Activated CD8-positive, alpha-beta memory T cell treated with anti-CD3 and anti-CD28 coated beads for 24 hours (primary cell): ENCODE measurements at places on chromosomes 1 and 21.
A peak's percentile ranks its signal among the peaks of the same experiment; 100 is the strongest.

DNA sequence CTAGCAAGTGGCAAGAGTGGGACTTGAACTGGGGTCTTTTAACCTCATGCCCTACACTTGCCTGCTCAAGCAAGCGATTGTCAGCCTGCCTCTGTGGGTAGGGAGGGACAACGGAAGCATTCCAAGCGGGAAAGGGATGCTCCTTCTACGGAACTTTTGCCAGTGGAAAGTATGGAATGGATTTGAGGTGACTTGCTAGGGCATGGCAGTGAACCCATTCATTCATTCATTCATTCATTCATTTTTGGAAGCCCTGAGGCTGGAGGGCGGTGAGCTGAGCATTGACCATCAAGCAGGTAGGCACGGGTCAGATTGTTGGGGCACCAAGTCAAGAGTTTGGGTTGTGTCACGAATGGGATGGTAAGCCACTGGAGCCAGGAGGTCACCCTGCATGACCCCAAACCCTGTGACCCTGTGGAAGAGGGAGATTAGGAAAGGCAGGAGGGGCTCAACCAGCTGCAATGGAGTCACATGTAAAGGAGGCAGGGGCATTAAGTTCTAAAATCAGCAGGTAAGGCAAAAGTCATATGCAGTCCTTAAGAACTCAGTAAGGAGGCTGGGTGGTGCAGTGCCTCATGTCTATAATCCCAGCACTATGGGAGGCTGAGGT, 11.8 kb upstream of the CITED4 start:
- DNase-seq: no peak

DNA sequence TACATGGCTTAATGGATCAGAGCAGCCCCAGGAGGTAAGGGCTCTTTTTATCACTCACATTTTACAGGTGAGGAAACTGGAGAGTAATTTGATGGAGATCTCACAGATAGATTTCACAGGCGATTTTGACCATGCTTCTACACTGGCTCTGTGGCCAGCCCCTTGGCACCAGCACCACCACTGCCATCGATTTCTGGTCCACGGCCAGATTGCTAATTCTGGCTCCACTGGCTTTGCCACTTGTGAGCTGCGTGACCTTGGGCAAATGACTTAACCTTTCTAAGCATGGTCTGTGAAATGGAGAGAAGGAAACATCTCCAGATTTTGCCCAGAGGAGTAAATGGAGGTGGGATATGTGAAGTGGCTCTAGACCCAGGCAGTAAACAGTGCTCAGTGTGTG, 32.6 kb downstream of the KCNC4 start:
- DNase-seq: no peak

DNA sequence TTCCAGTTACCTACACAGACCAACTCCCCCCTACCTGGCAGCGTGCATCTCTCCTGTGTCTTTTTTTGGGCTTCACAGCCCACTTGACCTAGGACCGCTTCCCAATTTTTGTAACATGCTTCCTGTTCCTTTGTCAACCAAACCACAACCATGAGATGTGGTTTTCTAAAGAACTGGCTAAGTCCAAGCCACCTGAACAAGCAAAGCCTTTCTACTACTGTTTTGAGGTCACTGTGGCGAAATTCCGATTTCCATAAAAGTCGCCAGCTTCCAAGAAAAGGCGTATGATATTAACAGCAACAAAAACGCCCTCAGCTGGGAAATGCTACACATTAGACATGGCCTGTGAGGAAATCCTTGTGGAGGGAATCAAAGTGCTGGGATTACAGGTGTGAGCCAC, 12.7 kb upstream of the AK2 start:
- DNase-seq: no peak

GRCh38 chr1:19859876-19860275, 22.3 kb upstream of the OTUD3 start:
- DNase-seq: no peak

GRCh38 chr1:236904892-236905741, 99.1 kb downstream of the MT1HL1 start:
- no peak for DNase-seq

DNA sequence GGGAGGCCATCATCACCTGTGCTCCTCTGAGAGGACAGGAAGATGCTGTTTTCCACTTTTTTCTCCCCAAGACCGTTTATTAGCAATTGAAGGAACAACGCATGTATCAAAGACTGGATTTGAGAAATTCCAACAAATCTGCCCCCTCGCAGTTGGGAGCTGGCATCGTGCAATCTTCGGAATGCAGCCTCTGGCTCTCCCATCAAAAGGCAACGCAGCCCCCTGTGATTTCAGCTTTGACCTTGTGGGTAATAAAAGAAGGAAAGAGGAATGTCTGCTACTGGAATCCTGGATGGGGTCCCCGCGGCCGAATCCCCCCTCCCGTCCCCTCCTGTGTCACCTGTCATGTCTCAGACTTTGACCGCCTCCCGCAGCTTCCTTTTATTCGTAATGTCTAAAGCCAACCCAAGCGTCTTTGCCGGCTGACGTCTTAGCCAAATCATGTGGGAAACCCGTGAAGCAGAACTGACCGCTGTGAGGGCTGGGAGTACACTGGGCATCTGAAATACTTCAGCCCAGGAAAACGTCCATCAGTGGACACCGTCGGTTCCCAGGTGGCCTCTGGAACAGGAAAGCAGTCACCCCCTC, 101.5 kb downstream of the WDR4 start:
- DNase-seq: no peak

GRCh38 chr1:231729544-231729943, 103.0 kb downstream of the DISC1 start:
- no peak for DNase-seq

GRCh38 chr1:9728451-9729295, 77.1 kb downstream of the PIK3CD start:
- DNase-seq: peak; percentile 87

DNA sequence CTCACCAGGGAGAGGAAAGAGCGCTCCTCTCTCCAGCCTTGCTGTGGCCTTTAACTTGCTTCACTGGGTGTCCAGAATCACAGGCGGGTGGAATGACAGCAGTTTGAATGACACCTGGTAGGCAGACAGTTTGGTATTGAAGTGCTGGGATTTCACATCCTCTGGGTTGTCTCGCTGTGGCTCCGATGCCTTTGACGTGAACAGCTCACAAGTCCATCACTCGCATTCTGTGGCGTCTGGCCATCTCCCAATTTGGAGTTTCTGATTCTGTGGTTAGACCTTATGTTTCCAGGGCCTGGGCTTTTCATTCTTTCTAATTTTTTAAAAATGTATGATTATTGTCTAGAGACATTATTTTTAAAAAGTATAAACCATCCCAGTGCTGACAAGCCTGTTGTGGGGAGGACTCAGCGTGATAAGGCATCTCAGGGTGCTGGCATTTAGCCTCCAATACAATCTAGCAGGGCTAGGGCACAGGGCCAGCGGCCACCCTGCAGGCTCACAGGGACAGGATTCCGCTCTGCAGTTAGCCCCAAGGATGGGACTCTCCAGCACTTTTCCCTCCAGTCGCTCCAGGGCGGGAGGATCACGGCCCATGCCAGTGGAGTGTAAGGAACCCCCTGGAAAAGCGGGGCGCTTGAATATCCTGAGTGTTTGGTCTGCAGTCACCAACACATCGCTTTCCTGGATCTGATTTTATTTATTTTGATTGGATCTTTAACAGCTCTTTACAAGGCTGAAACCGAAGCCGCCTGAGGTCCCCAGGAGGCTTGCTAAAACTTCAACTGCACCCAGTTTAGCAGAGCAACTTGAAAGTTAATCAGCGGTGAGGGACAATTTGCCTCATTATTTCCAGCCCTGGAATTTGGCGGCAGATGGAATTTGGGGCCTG, 178.3 kb downstream of the TRABD2B start:
- DNase-seq: no peak

GRCh38 chr1:19514391-19514831, 29.1 kb upstream of the CAPZB start:
- DNase-seq: no peak

DNA sequence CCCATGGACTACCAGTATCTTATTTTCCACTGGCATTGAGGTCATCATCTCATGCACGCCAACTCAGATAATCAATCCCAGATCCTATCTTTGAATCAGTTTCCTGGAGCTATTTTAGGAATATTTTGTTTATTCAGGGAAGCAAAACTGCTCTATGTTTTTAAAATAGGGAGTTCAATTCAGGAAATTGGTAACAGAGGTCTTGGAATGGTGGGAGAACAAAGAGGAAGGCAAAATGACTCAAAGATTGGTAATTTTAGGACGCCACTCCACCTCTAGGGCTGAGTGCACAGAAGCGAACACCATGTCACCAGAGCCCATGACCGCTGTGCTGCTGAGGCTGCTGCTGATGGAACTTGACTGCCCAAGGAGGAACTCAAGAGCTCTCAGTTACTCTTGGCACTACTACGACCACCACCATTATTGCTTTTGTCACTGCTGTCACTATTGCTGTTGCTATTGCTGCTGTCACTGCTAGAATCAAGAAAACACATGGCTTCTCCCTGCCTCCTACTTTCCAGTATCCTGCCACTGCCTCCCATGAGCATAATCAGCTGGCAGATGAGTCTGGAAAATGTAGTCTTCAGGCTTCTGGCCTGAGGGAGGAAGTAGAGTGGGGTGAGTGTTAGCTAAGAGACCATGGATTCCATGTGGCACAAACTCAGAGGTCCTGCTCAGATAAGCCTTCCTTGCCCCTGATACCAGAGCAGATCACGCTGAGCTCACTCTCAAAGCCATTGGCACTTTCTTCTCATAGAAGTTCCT, 71.6 kb upstream of the CNIH3 start:
- DNase-seq: no peak

DNA sequence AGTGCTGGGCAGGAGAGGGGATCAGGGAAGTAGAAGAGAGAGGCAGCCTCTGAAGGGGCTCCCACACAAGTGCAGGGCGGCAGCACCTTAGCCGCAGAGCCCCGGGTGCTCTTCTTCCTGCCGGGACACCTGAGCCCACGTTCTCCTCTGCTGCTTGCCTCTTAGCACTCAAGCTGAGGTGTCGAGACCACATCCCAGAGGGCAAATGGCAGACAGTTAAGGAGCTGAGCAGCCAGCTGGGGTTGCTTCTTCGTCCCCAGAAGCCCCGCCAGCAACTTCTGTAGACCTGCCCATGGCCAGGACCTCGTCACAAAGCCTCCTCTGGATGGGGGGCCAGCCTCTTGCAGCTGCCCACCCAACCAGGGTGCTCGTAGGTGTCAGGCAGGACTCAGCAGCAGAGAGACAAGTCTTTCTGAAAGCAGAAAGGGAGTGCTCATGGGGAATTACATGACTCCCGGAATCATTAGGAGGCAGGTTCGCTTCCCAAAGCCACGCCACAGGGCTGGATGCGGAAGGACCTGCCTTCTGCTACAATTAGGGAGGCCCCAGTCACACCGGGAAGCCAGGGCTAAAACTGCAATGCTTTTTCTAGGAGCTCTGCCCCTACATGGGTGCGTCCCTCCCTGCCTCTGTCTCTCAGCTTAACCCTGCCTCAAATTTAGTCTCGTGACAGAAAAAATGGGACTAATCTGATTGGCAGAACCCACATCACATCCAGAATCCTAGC, 141.4 kb upstream of the RAB4A start:
- peak; percentile 68 for DNase-seq

GRCh38 chr1:174407665-174408064, 40.1 kb upstream of the GPR52 start:
- no peak for DNase-seq

- no peak for DNase-seq
These were observed 102.4 kb downstream of the FMN2 start for GRCh38 chr1:240194120-240194519.

DNA sequence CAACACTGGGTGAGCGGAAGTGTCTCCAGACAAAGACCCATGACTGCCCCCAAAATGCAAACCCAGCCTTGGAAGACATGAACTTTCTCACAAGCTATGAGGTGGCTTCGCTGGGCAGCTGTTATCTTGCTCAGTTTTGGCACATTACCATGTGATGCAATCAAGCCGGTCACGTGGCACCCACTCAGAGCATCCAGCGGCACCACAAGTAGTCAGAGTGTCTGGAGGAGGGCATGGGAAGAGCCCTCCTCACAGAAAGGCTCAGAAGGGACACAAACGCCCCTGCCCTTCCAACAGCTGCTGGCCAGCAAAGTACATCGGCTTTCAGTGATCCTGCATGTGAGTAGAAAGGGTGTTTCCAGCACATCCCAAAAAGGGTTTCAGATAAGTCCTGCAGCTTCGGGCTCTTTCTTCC, 145.5 kb upstream of the IRF2BP2 start:
- no peak for DNase-seq

DNA sequence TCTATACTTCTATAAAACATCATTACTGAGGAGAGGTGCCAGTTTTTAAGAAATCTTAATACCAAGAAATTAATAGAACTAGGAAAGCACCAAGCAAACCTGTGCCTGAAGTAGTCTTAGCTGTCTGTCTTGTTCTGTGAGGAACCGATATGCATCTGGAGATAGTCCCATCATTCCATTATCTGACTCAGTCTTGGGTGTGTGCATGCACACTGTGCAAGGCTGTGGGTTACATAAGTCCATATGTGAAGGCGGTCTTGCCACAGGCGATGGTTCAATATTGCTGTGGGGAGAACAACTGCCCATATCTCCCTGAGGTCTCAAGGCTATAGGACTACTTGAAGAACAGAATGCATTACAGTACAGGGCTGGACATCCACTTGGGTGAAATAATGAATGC, 33.8 kb downstream of the STIL start:
- no peak for DNase-seq

GRCh38 chr1:232550007-232550406, 79.9 kb downstream of the SIPA1L2 start:
- DNase-seq: no peak

- peak; percentile 83 for DNase-seq
These were observed 64.2 kb downstream of the PIK3CD start for GRCh38 chr1:9715536-9716226.

GRCh38 chr1:29635501-29636263, 399.4 kb downstream of the PTPRU start:
- DNase-seq: peak; percentile 26

DNA sequence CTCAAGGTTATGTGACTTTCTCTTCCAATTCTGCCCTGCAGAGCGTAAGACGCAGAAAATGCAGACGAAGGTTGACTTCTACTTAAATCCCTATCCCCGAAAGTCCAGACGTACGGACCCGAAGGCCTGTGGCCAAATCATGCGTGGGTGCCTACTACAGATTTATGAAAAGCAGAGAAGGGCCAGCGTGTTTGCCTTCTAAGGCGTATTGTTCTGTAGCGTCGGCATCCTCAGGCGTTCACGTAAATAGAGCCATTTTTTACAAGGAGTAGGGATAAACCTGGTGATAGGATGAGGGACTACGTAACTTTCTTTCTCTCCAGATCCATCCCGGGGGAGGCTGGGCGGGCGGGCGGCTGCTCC, 222 bp upstream of the GIPC2 start:
- DNase-seq: no peak

- DNase-seq: no peak
These were observed 62.9 kb upstream of the SIM2 start for GRCh38 chr21:36636016-36636415.

GRCh38 chr1:9602794-9603167, 14.1 kb downstream of the TMEM201 start:
- no peak for DNase-seq

- DNase-seq: no peak
These were observed 44.9 kb downstream of the ROR1 start for GRCh38 chr1:63818567-63819325.

GRCh38 chr1:81834921-81835698, 34.4 kb downstream of the ADGRL2 start:
- DNase-seq: no peak

- no peak for DNase-seq
These were observed 7.7 kb upstream of the PHC2 start for GRCh38 chr1:33438364-33439160.

GRCh38 chr1:119286587-119287181, 81.9 kb upstream of the HAO2 start:
- peak; percentile 58 for DNase-seq
